Activated CD8-positive, alpha-beta memory T cell treated with anti-CD3 and anti-CD28 coated beads, Interleukin-2, amount 10 ng/mL, durations not matched to agents 7 days and 5 days (primary cell): ENCODE measurements at places on chromosomes 4 and X. TPM values are rescaled to one million over a fixed set of nuclear protein-coding genes. Genes with fewer than 3 reads are reported as not detected.

- DNase-seq, result no peak
Observed at GRCh38 chr4:67750691-67751090, 3.5 kb downstream of the GNRHR start.

GRCh38 chrX:15143825-15144121 lies 126.1 kb downstream of the ASB9 start:
- DNase-seq, result no peak

- DNase-seq, result no peak
Observed at GRCh38 chr4:26116057-26116456, 202.0 kb downstream of the SMIM20 start.

GRCh38 chr4:70752236-70752635 lies 30.5 kb downstream of the RUFY3 start:
- no peak for DNase-seq

DNA sequence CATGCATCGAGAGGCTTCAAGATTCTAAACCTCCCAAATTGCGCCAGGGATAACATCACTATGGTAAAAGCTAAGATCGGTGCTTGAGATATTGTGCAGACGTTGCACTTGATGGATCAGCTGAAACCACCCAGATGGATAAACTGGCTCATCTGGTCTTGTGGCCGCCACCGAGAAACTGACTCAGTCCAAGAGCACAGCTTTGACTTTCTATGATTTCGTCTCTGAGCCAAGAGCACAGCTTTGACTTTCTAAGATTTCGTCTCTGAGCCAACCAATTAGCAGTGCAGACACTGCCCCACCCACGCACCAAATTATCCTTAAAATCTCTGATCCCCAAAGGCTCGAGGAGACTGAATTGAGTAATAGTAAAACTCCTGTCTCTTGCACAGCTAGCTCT lies 687.2 kb downstream of the FAM133A start:
- DNase-seq, result no peak

DNA sequence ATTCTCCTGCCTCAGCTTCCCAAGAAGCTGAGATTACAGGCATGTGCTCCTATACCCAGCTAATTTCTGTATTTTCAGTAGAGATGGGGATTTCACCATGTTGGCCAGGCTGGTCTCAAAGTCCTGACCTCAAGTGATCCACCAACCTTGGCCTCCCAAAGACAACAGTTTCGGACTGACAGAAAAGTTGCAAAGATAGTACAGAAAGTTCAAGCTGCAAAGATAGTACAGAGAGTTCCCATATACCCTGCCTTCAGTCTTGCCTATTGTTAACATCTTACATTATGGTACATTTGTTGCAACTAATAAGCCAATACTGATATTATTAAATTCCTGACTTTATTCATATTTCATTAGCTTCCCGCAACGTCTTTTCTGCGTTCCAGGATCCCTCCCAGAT lies 65.8 kb downstream of the SUPT20HL2 start:
- no peak for DNase-seq

- DNase-seq, result no peak
Observed at GRCh38 chr4:98612318-98613250, 45.8 kb downstream of the TSPAN5 start.

- DNase-seq, result no peak
Observed at GRCh38 chr4:128682942-128683666, 126.4 kb upstream of the JADE1 start.

DNA sequence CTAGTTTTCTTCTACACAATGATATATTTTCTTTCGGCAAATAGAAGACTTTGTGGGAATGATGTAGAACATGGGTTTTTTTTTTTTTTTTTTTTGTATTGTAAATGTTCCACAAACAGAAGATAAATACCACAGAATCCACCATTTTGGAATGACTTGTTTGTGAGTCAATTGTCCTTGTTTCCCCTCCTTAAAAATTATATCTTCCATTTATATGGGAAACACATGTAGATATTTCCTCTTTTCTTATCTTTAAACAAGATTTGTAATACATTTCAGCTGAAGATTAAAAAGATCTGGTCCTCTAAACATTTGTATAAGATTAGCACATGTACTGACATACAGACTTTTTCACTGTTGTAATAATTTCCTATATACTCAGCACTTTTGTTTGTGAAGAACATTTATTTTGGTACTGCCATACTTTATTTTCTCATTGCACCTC lies 304.6 kb downstream of the SPRY1 start:
- DNase-seq, result no peak

GRCh38 chr4:89563431-89563830 lies 255.8 kb upstream of the GPRIN3 start:
- no peak for DNase-seq

- DNase-seq, result no peak
Observed at GRCh38 chrX:14026121-14026520, 3.6 kb downstream of the GEMIN8 start.

DNA sequence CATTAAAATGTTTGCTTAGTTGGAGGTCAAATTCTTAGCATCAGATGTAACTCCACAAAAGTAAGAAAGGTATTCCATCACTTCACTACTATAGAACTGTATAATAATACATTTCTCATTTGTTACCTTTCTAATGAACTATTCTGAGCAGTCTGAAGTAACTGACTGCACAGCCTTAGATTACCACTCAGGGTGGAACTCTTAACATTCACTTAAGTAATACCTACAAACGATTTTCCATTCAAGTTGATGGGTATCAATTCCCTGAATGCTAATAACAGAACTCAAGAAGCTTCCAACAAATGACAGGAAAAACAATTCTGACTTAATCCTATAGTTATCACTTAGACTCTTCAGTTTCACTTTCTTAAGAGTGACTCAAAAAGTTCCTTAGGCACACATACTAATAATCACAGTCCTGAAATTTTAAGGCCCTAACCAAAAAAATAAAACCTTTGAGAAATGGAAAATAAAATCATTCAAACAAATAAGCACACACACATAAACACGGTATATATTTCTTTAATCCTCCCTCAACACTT lies 20.9 kb downstream of the HNRNPD start:
- DNase-seq, result no peak

- DNase-seq, result peak; percentile 86
Observed at GRCh38 chr4:37891260-37892159, 626 bp downstream of the TBC1D1 start.

DNA sequence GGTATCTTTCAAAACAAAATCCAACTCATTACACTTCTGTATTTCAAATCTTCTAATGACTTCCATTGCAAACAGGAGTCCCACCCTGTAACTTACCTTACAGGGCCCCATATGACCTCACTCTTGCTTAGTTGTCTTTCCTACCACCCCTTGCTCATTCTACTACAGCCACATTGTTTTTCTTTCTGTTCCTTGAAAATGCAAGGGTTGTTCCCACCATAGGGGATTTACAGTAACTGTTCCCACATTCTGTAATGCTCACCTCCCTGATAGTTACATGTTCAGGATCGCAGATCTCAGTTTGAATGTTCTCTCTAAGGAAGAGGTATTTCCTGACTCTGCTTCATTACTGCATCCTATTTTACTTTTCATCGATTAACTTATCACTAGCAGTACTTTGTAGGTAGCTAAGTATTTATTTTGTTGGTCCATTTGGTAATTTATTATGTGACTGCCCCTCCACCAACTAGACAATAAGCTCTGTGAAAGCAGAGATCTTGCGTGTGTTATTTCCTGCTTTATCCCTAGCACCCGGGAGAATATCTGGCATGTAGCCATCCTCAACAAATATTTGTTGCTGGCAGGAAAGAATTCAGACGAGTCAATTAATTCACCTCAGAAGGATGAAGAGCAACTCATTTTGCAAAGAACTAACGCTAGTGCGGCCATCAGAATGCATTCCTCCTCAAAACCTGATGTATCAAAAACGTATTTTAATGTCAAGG lies 21.4 kb downstream of the MAOB start:
- no peak for DNase-seq

DNA sequence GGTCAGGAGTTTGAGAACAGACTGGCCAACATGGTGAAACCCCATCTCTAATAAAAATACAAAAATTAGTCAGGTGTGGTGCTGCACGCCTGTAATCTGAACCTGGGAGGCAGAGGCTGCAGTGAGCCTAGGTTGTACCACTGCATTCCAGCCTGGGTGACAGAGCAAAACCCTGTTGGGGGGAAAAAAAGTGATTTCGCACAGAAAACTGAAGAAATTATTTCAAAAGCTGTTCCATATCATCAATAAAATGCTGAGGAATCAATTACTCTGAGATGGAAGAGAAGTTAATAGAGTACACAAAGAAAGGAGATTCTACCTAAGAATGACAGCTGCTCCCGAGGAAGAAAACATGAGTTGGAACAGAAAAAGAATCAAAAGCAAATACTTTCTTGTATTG lies 95.9 kb downstream of the PDGFC start:
- DNase-seq, result no peak

DNA sequence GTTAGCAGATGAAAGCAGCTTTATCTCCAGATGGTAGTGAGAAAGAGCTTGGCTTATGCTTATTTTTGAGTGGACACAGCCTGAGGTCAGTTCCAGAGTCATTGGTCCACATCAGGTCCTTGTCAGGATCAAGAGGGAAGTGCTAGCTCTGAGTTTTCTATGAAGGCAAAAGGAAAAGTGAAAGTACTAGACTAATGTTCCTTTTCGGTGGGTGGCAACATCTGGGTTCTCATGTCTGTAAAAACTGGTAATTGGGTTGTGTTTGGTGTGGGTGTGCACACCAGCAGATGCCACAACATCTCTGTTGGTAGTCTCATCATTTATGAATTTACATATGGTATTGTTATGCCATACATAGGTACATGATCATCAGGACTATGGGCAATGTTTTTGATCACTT lies 210.5 kb downstream of the PWWP3B start:
- no peak for DNase-seq

- no peak for DNase-seq
Observed at GRCh38 chr4:155818639-155819038, 47.4 kb downstream of the ASIC5 start.

DNA sequence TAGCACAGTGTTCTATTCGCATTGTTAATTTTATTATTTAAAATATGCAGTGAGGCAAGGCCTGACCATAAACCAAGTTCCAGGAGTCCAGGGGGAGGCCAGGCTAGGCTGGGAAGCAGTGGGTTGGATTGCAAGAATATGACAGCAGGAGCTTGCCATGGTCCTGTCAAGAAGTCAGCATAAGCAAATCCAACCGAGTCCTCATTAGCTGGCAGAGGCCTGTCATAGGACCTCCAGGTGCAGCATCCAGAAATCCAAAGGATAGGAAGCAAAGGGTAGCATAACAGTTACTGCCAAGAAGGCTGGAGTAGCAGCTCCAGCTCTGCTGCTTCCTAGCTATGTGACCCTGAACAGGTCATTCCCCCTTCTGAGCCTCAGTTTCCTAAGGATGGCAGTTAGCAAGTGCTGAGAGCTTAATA lies 13.4 kb downstream of the PJA1 start:
- DNase-seq, result no peak

GRCh38 chrX:26914232-26914631 lies 548.9 kb downstream of the PPP4R3C start:
- DNase-seq, result no peak

- DNase-seq, result no peak
Observed at GRCh38 chr4:17265139-17265538, 246.8 kb downstream of the QDPR start.

DNA sequence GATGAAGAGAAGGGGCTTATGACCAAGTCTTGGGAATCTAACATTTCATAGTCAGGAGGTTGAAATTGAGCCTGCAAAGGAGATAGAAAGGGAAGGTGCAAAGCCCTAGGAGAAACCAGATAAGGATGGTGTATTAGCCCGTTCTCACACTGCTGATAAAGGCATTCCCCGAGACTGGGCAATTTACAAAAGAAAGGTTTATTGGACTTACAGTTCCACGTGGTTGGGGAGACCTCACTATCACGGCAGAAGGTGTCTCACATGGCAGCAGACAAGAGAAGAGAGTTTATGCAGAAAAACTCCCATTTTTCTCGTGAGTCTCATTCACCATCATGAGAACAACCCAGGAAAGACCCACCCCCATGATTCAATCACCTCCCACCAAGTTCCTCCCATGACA lies 129.5 kb upstream of the LNX1 start:
- DNase-seq, result no peak

DNA sequence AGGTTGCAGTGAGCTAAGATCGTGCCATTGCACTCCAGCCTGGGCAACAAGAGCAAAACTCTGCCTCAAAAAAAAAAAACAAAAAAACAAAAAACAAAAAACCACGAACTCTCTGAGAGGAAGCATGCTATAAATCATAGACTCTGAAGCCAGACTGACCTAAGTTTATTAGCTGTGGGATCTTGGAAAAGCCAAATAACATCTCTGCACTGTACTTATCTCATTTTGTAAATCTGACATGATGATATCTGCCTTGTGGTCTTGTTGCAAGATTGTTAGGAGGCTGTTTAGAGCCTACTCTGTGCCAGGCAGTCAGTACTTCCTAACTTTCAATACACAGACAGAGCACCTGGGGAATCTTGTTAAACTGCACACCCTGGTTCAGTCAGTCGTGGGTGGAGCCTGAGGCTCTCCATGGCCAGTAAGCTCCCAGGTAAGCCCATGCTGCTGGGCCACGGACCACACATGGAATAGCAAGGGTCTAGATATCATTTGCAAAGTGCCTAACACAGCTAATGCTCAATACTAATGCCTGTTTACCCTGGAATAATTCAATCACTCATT lies 107.6 kb upstream of the SMIM10 start:
- DNase-seq, result no peak

- no peak for DNase-seq
Observed at GRCh38 chr4:27928761-27929540, 1068.3 kb downstream of the STIM2 start.

- no peak for DNase-seq
Observed at GRCh38 chrX:34658326-34658725, 1.2 kb upstream of the TMEM47 start.

GRCh38 chr4:124067046-124067445 lies 645.5 kb downstream of the ANKRD50 start:
- no peak for DNase-seq

- no peak for DNase-seq
Observed at GRCh38 chr4:98643755-98644154, 14.7 kb downstream of the TSPAN5 start.

The GPR119 gene
- total RNA-seq, result not detected

The MAGIX gene
- total RNA-seq, result 1.1 TPM

The CTAG1A gene
- not detected for total RNA-seq

The CITED1 gene
- not detected for total RNA-seq

The TMPRSS11A gene
- total RNA-seq, result not detected

The REELD1 gene
- total RNA-seq, result 0.45 TPM

The SLC2A9 gene
- total RNA-seq, result 1.4 TPM

The OPRPN gene
- not detected for total RNA-seq

The DGKK gene
- total RNA-seq, result not detected

The NAA11 gene
- total RNA-seq, result not detected
